CD4-positive, alpha-beta T cell treated with Interferon gamma for 1 hour (primary cell): ENCODE measurements at places on chromosomes 2 and 18.

DNA sequence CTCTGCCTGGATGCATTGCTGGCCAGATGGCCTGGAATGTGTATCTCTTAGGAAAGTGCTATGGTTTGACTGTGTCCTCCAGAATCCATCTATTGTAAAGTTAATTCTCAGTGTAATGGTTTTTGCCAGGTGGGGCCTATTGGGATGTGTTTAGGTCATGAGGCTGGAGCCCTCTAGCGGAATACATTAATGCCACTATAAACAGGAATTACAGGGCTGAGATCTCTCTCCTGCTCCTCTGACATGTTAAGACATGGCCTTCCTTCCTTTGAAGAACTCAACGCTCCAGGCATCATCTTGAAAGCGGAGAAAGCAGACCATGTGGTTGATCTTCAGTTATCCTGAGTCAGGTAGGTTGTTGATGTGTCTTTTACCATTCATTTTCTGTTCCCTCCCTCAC is 276.4 kb downstream of the RPIA start:
- no peak for DNase-seq

- no peak for DNase-seq
Observed at GRCh38 chr2:190896477-190896876, 15.9 kb downstream of the GLS start.

GRCh38 chr2:227132986-227133385 is 31.0 kb downstream of the COL4A4 start:
- DNase-seq: no peak

GRCh38 chr2:196685792-196686191 is 46.3 kb downstream of the CCDC150 start:
- no peak for DNase-seq

- DNase-seq: no peak
Observed at GRCh38 chr2:213281156-213281555, 3.1 kb upstream of the SPAG16 start.

DNA sequence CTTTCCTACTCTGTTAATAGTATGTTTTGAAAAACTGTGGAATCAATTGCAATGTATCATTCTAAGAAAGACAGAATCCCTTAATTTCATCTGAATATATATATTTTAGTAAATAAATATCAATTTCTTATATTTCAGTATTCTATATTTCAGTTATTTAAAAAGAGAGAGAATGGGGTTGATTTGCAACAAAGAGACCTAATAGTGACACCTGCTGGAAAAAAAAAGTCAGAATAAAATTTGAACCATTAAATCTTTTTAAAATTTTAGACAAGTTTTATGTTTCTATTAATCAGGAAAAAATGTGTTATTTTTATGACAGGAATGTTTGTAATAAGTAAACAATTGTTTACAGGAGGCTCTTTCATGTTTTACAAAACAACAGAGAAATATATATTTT is 20.7 kb upstream of the CCNT2 start:
- no peak for DNase-seq

DNA sequence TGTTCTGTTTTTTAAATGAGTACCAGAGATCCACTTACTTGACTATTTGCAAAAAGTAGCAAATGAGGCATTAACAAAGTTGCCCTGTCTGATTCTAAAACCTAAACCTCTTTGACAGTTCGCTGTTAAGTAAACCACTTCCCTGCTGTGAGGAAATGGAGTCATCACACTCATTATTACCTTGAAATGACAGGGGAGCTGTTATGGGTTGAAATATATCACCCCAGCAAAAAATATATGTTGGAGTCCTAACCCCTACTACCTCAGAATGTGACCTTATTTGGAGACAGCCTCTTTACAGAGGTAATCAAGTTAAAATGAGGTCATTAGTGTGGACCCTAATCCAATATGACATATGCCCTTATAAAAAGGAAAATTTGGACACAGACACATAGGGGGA is 36.1 kb downstream of the DHRS9 start:
- DNase-seq: no peak

DNA sequence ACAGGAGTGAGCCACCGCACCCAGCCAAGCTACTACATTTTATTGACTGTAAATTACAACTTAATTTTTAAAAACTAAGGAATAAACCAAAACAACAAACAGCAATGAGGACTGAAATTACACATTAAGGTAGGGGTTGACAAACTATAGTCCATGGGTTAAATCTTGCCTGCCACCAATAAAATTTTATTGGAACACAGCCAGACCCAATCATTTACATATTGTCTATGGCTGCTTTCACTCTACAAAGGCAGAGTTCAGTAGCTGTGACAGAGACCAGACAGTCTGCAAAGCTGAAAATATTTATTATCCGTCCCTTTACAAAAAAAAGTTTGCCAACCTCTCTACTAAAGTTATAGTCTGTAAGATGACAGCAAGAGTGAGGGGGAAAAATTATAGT is 24.3 kb upstream of the UGP2 start:
- no peak for DNase-seq

- no peak for DNase-seq
Observed at GRCh38 chr2:183416753-183417152, 292.5 kb downstream of the NUP35 start.

- DNase-seq: no peak
Observed at GRCh38 chr18:58902961-58903360, 38.3 kb downstream of the ZNF532 start.
